ENCODE measurements at places on chromosomes 5 and 9.

GRCh38 chr5:55232985-55233928 is at the start of gene CCNO:
CCNO (minus strand) TSS chr5:55233608; CDS start chr5:55233523, 85 bp downstream.
- peak; percentile 83 for DNase-seq

DNA sequence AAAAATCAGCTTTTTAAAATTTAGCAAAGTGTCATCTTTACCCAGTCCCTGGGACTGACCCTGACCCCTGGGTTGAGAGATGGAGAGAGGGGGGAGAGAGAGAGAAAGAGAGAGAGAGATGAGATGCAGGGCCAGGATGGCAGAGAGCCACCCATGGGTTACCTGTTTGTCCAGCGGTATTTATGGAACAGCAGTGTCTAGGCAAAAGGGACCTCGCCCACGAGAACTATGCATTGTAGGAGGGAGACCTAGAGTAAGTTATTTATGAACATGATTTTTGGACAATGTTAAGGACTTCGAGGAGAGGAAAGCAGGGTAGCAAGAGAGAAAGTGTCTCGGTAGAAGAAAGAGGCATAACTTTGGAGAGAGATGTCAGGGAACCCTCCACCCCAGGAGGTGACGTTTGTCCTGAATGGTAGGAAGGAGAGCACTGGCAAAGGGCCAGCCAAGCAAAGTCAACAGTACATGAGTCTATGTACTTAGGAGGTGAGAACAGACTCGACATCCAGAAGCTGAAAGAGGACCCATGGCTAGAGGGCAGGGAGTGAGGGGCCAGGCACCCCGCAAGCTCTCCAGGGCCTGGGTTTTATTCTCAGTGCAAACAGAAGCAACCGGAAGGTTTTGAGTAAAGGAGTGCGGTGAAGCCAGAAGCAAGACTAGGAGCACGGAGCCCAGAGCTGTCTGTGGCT is 30.5 kb upstream of the MSX2 start:
- DNase-seq = no peak

- DNase-seq = no peak
These were observed 11.1 kb downstream of the PALM2AKAP2 start for GRCh38 chr9:109791003-109791677.

GRCh38 chr9:95508968-95509850 is 7.6 kb downstream of the PTCH1 start:
- peak; percentile 56 for DNase-seq

- no peak for DNase-seq
These were observed 76.9 kb upstream of the MINAR2 start for GRCh38 chr5:129670957-129671500.

GRCh38 chr9:123416176-123416575 is 60.2 kb downstream of the CRB2 start:
- no peak for DNase-seq

GRCh38 chr5:7753596-7753995 is 97.3 kb downstream of the CFAP90 start:
- DNase-seq = no peak

DNA sequence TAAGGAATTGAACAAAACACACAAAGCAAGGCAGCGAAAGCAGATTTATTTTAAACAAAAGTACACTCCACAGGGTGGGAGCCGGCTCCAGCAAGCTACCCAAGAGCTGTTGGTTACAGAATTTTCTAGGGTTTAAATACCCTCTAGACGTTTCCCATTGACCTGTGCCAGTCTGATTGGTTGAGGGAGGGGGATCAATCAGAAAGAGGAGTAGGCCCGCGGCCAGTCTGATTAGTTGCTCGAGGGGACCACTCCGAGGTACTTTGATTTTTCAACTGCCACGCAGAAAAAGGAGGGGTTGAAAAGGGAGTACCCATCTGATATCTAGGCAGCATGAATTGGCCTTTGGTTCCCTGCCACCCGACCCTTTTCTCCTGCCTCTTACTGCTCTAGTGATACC is 998 bp downstream of the SRP19 start:
- DNase-seq = no peak

DNA sequence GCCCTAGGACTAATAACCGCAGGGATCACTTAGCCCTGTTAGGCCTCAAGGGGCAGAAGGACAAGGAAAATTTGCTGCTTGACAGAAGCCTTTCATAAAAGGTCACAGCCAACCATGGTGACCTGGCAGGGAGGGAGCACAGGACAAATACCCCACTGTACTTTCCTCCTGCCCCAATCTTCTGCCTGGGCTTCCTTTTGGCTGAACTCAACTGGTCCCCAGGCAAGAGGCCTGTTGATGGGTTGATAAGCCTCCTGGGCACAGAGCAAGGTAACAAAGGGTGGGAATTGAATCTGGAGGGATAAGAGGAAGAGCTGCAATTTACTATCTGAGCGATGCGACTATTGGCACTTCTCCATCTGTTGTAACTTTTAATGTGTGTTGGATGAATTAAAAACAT is 392.9 kb downstream of the RASEF start:
- no peak for DNase-seq

DNA sequence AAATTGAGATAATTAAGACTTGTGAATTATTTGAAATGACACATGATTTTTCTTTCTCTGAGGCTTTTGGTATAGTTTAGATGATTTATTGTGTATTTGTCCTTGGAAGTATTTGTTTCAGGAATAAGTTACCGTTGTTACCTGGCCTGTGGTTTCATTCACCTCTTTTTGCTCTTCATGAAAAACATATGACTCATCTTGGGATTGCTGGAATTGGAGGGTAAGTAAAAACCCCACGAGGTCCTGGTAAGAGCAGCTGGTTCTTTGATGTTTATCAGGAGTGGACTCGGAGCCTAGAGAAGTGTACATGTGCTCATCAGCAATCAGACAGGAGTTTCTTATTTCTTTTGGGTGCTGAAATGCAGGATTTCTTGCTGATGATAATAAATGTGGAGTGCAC is 275.3 kb downstream of the PSAT1 start:
- DNase-seq = no peak

GRCh38 chr9:126375386-126375785 is 48.8 kb downstream of the MVB12B start:
- no peak for DNase-seq

DNA sequence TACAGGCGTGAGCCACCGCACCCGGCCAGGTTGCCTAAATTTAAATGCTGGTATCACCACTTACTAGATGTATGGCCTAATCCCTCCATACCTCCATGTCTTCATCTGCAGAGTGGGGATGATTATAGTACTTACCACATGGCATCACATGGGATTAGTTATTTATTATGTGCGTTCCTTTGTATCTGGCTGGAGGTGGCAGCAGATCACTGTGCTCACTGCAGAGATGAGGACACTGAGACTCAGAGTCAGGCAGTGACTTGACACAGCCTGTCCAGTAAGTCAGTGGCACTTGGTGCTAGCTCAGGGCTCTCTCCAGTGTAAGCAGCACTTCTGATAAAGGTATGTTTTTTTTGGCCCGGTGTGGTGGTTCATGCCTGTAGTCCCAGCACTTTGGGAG is 38.4 kb upstream of the HAND1 start:
- DNase-seq = no peak

DNA sequence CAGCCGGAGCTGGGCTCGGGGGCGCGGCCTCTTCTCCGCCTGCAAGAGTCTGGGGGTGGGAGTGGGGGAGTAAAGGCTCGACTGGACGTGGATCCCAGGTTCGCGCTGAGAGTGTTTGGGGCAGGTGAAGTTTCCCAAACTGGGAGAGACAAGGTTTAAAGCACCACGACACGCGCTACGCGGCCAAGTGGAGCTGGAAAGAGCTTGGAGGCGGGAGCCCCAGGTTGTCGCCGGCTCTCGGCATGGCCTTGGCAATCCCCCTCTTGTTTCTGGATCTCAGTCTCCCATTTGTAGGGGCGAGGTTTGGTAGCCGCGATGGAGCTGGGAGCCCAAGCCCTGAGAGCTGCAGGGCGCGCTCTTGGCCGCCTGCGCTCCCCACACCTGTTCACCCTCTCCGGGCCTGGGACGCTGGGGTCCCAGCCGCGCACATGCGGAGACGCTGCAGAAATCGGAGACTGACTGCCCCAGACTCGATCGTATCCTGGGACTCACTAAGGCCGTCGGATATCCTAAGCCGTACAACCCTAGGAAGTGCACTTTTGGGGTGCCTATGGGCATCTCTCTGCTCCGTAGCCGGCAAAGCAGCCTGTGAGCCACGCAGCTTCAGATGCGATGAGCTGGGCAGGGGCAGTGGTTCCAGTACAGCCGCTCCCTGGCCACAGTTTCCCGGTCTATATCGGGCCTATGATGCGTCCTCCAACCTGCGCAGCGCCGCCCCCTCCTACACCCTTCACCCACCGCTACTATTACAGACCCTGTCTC is 937 bp downstream of the TMOD1 start:
- DNase-seq = no peak

DNA sequence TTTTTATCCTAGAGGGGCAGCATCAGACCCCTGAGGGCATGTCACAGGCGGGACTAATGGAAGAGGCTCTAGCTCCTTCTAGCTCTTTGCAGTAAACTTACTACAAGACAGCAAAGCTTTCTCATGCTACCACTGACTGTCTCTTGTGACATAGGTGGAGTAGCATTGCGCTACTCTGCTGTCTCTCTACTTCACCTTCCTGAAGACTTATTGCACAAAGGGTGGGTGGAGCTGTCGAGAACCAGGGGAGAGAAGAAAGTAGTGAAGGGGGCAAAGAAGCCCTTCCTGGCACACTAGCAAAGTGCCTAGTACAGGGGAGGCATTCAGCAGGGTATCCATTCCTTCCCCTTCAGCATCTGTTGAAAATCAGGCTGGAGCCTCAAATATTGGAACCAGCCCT is 36.1 kb upstream of the NEK6 start:
- DNase-seq = no peak

GRCh38 chr9:34513567-34514214 is 9.1 kb downstream of the ENHO start:
- DNase-seq = no peak

DNA sequence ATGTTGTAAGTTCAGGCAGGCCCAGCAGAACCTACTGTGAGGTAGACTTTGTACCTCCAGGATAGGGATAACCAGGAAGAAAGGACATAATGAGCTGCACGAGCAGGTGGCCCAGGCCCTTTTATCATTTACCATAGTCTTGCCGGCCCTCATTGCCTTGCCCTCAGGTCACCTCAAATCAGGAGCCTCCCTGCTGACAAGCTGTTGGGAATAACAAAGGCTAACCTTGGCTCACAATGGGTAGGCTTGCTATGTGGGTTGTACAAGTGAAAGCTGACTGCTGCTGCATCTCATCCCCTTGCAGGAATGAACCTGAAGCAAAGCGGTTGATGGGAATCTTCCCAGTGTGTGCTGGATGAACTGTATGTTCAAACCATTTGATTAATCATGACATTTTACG is 159.5 kb upstream of the ACTBL2 start:
- DNase-seq = no peak
